ENCODE measurements at places on chromosomes 16 and 17. TPM values are rescaled to one million over a fixed set of nuclear protein-coding genes. Genes with fewer than 3 reads are reported as not detected.
A peak's percentile ranks its signal among the peaks of the same experiment; 100 is the strongest.

Gene KRT35
- total RNA-seq: not detected

Gene NPIPB6
- total RNA-seq: 4.5 TPM

Gene PLEKHH3
- 24.3 TPM for total RNA-seq

GRCh38 chr16:65574326-65574966 lies 452.6 kb upstream of the CDH11 start:
- H3K4me1 ChIP-seq: no peaks in the 10 kb centered on the region
- no peaks in the 10 kb centered on the region for H3K36me3 ChIP-seq
- no peak for DNase-seq
- H3K27me3 ChIP-seq: no peaks in the 10 kb centered on the region
- no peak overlapping the region for H3K4me3 ChIP-seq
- H3K27ac ChIP-seq: no peak overlapping the region

DNA sequence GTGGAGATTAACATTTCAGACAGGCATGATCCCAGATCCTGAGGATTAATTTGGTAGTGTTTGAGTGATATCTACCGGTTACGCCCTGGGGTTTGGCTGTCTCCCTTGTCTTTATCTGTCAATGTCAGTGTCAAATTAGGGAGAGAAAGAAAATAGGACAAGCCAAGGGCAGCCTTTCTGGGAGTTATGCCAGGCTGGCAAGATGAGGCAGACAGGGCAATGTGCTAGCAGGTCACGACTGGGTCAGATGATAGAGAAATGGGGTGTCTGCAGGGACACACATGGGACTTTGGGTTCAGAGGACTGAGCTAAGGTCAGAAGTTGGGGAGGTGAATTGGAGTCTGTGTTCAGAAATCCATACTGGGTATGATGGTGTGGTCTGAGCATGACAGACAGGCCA lies 27.4 kb upstream of the LYRM9 start:
- no peak overlapping the region for H3K4me3 ChIP-seq
- H3K27ac ChIP-seq: no peak overlapping the region
- no peak for DNase-seq
- no peaks in the 10 kb centered on the region for H3K36me3 ChIP-seq
- peaks cover 4% of the 10 kb centered on the region for H3K4me1 ChIP-seq
- peaks cover 32% of the 10 kb centered on the region for H3K27me3 ChIP-seq

DNA sequence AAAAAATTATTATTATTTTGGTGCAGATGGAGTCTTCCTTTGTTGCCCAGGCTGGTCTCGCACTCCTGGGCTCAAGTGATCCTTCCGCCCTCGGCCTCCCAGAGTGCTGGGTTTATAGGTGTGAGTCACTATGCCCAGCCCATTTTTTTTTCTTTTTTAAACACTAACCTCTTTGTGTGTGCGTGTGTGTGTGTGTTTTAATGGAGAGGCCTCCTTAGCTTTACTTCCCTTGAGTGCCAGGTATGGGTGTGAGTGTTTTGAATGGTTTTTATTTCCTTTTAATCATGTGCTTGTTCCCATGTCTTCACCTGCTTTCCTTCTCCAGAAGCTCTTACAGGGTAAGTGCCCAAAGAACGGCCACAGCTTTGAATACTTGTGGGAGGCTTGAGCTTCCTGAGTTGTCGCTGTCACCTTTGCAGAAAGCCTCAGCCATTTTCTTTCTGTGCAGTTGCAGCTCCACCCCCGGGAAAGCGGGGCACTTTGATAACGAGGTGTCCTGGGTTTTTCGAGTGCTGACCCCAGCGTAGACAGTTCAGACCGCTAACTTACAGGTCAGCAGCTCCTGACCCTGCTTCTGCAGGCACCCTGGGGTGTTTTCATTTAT lies 22.6 kb downstream of the AKAP1 start:
- no peak overlapping the region for H3K4me3 ChIP-seq
- H3K27me3 ChIP-seq: no peaks in the 10 kb centered on the region
- peaks cover 14% of the 10 kb centered on the region for H3K4me1 ChIP-seq
- peaks cover 5% of the 10 kb centered on the region for H3K36me3 ChIP-seq

GRCh38 chr17:34409352-34409751 lies 46.3 kb upstream of the CCL1 start:
- no peak for DNase-seq
- H3K4me1 ChIP-seq: peaks cover 6% of the 10 kb centered on the region
- peaks cover 3% of the 10 kb centered on the region for H3K27me3 ChIP-seq
- no peak overlapping the region for H3K27ac ChIP-seq
- no peak overlapping the region for H3K4me3 ChIP-seq

- H3K36me3 ChIP-seq: no peaks in the 10 kb centered on the region
- DNase-seq: peak; percentile 88
- no peak overlapping the region for H3K27ac ChIP-seq
Measured at GRCh38 chr17:9002606-9003354, 18.5 kb upstream of the NTN1 start.

- peaks cover 5% of the 10 kb centered on the region for H3K4me1 ChIP-seq
- H3K4me3 ChIP-seq: peak overlapping the region; percentile 47
- H3K36me3 ChIP-seq: peaks cover 55% of the 10 kb centered on the region
- no peaks in the 10 kb centered on the region for H3K27me3 ChIP-seq
- DNase-seq: no peak
- H3K27ac ChIP-seq: no peak overlapping the region
Measured at GRCh38 chr17:76561332-76561731, 21.5 kb downstream of the PRCD start.

- peaks cover 2% of the 10 kb centered on the region for H3K27me3 ChIP-seq
- no peaks in the 10 kb centered on the region for H3K4me1 ChIP-seq
- H3K27ac ChIP-seq: peak overlapping the region; percentile 21
- DNase-seq: no peak
- H3K4me3 ChIP-seq: no peak overlapping the region
- no peaks in the 10 kb centered on the region for H3K36me3 ChIP-seq
Measured at GRCh38 chr16:79164388-79164995, 436.0 kb downstream of the MAF start.

- no peaks in the 10 kb centered on the region for H3K27me3 ChIP-seq
- peaks cover 6% of the 10 kb centered on the region for H3K36me3 ChIP-seq
- H3K27ac ChIP-seq: no peak overlapping the region
- H3K4me3 ChIP-seq: peak overlapping the region; percentile 92
- no peak for DNase-seq
- no peaks in the 10 kb centered on the region for H3K4me1 ChIP-seq
Measured at GRCh38 chr17:19868079-19868395, 301 bp upstream of the ULK2 start.

DNA sequence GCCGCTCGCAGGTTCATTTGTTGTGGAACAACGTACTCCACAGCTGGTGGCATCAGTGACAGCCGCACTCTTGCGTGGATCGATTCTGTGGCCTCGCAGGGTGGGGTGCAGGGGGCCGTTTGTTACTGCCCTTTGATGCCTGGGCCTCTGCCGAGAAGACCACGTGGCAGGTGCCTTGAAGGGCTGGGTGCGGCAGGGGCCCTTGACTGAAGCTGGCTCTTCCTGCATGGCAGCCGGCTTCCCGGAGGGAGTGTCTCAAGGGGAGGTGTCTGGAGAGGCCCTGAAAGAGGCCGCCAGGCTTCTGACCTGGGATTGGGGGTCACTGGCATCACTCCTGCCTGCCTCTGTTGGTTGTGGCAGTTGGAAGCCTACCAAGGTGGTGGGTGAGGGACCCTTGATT lies 43.8 kb downstream of the TBCD start:
- H3K27ac ChIP-seq: peak overlapping the region; percentile 10
- no peaks in the 10 kb centered on the region for H3K27me3 ChIP-seq
- no peak overlapping the region for H3K4me3 ChIP-seq
